CD4-positive, alpha-beta T cell (primary cell): ENCODE measurements at places on chromosomes 1 and 21.

DNA sequence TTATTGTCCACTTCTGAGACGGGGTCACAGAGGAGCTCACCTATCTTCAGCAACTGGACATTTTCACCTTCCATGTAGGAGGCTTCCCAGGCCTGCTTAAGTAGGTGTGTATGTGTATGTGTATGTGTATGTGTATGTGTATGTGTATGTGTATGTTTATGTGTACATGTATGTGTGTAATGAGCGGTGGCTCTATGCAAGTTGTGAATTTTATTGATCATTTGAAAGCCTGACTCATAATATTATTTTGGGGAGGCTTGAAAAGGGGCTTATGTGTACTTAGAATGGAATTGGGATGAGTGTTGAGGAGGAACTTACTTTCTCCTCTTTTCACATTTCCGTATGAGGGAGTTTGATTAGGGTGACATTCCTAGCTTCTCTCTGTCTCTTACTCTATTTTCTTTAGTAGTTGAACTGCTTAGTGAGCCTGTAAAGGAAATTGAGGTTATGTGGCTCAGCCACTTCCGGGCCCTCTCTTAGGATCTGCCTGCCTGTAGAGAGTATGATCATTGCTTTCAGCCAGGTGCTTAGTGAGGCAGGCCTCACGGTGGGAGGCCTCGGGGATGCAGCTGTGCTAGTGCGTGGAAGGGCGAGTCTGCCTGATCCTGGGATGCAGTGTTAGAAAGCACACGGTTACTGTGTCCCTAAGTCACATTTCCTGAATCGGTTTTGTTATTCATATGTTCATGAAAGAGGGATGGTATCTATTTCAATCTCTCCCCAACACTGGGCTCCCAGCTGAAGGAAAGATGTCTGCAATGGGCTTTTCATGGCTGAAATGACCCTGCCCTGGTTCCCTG, 61.0 kb downstream of the IER5 start:
- H3K4me1 ChIP-seq = peaks cover 54% of the 10 kb centered on the region
- H3K27ac ChIP-seq = peak overlapping the region; percentile 52
- no peaks in the 10 kb centered on the region for H3K36me3 ChIP-seq
- H3K27me3 ChIP-seq = no peaks in the 10 kb centered on the region
- peak overlapping the region; percentile 8 for H3K4me3 ChIP-seq

DNA sequence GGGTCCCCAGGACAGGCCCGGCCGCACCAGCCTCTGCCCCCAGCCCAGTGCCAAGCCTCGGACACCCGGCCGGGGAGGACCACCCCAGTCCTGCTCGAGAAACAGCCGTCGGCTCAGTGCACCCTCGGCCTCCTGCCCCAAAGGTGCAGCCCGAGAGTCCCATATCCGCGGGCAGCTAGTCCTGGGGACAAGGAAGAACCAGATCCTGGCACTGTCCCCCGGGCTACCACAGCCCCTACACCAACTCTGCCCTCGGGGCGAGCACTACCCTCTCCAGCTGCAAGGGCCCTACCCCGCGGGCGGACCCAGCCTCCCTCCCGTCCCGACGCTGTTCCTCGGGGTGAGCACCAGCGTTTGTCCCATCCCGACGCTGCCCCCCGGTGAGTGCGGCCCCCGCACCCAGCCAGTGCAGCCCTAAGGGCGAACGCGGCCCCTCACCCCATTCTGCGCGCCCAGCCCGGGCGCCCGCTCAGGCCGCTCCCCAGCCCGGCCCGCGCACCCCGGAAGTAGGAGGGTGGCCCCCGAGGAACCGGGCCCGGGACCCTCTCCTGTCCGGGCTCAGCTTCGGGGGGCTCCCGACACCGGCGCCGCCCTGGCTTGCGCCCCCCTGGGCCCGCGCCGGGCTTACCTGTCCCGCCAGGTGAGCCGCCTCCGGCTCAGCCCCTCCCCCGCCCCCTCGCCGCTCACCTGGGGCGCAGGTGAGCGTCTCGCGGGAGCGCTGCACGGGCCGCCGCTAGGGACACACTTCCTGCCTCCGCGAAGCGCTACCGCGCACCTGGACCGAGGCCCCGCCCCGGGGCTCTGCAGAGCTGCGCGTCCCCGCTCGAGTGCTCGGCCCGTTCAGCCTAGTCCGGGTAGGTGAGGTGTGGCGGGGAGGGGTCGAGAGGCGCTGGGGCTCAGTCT, at the start of gene KDF1:
Gene KDF1 (minus strand): TSS at position 747 of the 903 bp plus-strand sequence. CDS start 8,088 bp downstream, outside the sequence.
- peak; percentile 50 for DNase-seq
- H3K27ac ChIP-seq = no peak within 1 kb of the TSS
- peaks cover 6% of the 10 kb centered on the region for H3K27me3 ChIP-seq
- H3K36me3 ChIP-seq = no peaks in the 10 kb centered on the region
- H3K4me1 ChIP-seq = peaks cover 18% of the 10 kb centered on the region

- no peaks in the 10 kb centered on the region for H3K27me3 ChIP-seq
- peaks cover 21% of the 10 kb centered on the region for H3K4me1 ChIP-seq
- H3K36me3 ChIP-seq = peaks cover 15% of the 10 kb centered on the region
- H3K27ac ChIP-seq = no peak overlapping the region
- no peak for DNase-seq
Measured at GRCh38 chr21:34926803-34927467, 122.2 kb downstream of the RUNX1 start.

GRCh38 chr1:28139025-28139712, 37.3 kb downstream of the PTAFR start:
- no peak overlapping the region for H3K27ac ChIP-seq
- no peaks in the 10 kb centered on the region for H3K36me3 ChIP-seq
- no peaks in the 10 kb centered on the region for H3K27me3 ChIP-seq
- H3K4me1 ChIP-seq = no peaks in the 10 kb centered on the region
- H3K4me3 ChIP-seq = no peak overlapping the region

DNA sequence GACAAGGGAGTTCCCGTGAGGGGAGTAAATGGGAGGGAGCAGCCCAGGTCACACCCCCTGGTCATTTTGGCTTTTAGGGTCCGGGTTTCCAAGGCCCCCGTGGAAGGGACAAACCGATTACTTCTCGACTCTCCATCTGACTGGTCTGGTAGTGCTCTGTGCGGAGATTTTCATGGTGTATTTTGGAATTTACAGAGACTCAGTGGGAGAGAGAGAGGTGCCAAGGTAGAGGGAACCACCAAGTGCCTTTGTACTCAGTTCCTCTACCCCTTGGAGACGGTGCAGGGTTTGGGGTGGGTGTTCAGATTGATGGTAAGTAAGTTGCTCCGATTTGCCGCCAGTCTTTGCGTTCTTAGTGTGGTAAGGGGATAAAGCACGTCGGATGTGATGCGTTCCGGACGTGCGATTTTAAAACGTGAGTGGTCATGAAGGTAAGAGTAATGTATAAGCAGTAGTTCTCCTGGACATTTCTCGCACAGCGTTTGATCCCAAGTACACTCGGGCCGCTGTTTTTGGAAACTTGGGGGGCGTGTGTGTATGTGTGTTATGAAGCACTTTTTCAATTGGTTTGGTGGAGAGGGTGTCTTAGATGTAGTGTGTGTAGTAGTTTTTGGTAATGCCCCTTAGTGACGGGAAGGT, 682 bp downstream of the SUCO start:
- no peak for DNase-seq
- peak overlapping the region; percentile 99 for H3K27ac ChIP-seq
- peak overlapping the region; percentile 89 for H3K4me3 ChIP-seq
- H3K36me3 ChIP-seq = no peaks in the 10 kb centered on the region
- peaks cover 7% of the 10 kb centered on the region for H3K4me1 ChIP-seq

DNA sequence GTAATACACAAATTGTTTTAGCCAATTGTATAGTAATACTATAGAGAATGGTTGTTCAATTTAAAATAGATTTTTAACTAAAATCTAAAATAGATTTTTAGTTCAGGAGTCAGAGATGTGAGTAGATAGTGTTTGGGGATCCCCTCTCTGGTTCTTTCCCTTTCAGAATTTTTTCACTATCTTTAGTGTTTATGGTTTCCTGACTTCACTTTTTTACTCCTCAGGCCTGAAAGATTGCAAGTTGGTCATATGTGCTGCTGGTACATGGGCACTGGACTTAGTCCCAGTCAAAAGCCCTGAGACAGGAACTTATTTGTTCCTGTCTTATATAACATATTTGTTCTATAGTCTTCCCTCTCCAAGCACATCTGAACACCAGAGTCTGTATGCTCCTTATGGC, 96.8 kb upstream of the ATP1B1 start:
- H3K36me3 ChIP-seq = no peaks in the 10 kb centered on the region
- no peak overlapping the region for H3K27ac ChIP-seq
- H3K4me1 ChIP-seq = no peaks in the 10 kb centered on the region
- H3K4me3 ChIP-seq = no peak overlapping the region

DNA sequence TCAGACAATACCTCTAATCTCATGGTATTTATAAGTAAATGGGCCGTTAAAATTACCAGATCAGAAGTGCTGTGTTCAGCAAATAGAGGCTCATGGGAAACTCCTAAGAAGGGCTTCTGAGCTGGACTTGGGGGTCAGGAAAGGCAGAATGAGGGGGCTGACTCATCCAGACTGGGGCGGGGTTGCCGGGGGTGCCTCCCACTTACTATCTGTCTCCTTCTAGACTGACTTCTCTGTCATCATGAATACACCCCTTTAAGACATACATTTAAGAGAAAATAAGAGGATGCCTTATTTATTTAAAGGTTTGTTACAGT, 96.0 kb upstream of the ERRFI1 start:
- no peak for DNase-seq
- peaks cover 10% of the 10 kb centered on the region for H3K4me1 ChIP-seq
- H3K27ac ChIP-seq = no peak overlapping the region
- no peaks in the 10 kb centered on the region for H3K36me3 ChIP-seq
- H3K27me3 ChIP-seq = peaks cover 4% of the 10 kb centered on the region

- H3K27ac ChIP-seq = no peak overlapping the region
- no peak for DNase-seq
- H3K4me1 ChIP-seq = peaks cover 34% of the 10 kb centered on the region
Measured at GRCh38 chr1:206503591-206504362, 3.6 kb upstream of the RASSF5 start.

DNA sequence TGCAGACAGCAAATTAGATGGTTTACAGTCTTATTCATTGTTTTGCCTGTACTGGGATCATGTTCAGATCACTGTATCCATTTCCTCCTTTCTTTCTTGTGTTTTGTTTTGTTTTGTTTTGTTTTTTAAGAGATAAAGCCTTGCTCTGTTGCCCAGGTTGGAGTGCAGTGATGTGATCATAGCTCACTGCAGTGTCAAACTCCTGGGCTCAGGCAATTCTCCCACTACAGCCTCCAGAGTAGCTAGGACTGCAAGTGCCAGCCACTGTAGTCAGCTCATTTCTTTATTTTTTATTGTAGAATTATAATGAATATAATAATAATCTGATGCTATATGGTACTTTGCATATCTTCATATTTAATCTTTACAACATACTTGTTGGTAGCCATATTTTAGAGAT, 403.7 kb upstream of the B3GALT2 start:
- no peak overlapping the region for H3K27ac ChIP-seq
- H3K36me3 ChIP-seq = no peaks in the 10 kb centered on the region

DNA sequence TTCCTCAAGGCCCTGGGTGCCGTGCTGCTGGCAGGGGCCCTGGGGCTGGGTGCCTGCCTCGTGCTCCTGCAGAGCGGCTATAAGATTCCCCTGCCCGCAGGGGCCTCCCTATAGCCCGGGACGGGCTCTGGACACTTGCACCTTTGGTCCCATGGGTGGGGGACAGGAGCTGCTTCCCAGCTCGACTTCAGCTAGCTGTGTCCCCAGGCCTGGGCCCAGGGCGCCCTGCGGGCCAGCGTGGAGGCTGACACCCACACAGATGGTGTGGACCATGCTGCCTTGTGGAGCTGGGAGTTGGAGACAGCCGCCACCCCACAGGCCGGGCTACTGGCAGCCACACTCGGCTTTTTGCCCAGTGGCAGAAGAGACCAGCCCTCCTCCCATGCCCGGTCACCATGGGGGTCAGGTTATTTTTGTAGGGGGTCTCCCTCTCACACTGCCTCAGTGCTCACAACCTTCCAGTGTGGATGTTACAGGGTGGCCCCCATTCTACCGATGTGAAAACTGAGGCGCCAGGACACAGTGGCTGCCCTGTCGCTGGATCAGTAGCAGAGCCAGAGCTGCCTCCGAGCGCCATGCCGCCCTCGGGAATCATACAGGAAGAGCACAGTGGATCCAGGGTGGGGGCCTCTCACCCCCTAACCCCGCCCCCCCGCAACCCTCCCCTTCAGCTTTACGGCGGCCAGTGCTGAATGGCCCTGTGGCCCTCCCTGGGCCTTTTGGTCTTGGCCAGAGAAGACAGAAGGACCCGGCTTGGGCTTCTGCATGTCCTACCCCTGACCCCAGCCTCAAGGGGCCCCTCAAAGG, 57.8 kb downstream of the DISP3 start:
- no peak overlapping the region for H3K27ac ChIP-seq
- no peaks in the 10 kb centered on the region for H3K36me3 ChIP-seq
- DNase-seq = no peak
- H3K4me3 ChIP-seq = no peak overlapping the region
- H3K27me3 ChIP-seq = peaks cover 3% of the 10 kb centered on the region
- H3K4me1 ChIP-seq = no peaks in the 10 kb centered on the region

DNA sequence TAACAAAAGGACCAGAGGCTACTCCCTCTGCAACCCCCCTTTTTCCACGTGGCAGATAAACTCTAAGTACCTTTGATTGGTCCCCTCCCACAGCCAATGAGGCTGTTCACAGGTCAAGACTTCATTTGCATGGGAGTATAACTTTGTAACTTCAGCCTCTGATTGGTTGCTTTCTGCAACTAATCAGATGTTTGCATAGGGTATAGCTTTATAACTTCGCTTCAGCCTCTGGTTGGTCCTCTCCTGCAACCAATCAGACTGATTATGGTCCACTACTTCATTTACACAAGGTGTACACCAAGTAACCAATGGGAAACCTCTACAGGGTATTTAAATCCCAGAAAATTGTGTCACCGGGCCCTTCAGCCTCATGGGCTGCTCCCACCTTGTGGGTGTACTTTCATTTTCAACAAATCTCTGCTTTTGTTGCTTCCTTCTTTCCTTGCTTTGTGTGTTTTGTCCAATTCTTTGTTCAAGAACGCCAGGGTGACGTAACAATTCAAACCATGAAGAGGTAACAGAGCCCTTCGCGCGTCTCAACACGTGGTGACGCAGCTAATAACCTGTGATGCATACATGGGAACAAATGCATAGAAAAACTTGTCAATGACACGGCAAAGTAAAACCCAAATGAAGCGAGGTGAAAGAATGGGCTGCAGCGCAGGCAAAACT, 47.2 kb downstream of the VPS26C start:
- H3K27me3 ChIP-seq = no peaks in the 10 kb centered on the region
- peak overlapping the region; percentile 91 for H3K4me3 ChIP-seq
- DNase-seq = no peak
- H3K36me3 ChIP-seq = peaks cover 7% of the 10 kb centered on the region
- H3K4me1 ChIP-seq = peaks cover 36% of the 10 kb centered on the region
- H3K27ac ChIP-seq = peak overlapping the region; percentile 86
